ENCODE measurements at places on chromosomes 6 and 20.

DNA sequence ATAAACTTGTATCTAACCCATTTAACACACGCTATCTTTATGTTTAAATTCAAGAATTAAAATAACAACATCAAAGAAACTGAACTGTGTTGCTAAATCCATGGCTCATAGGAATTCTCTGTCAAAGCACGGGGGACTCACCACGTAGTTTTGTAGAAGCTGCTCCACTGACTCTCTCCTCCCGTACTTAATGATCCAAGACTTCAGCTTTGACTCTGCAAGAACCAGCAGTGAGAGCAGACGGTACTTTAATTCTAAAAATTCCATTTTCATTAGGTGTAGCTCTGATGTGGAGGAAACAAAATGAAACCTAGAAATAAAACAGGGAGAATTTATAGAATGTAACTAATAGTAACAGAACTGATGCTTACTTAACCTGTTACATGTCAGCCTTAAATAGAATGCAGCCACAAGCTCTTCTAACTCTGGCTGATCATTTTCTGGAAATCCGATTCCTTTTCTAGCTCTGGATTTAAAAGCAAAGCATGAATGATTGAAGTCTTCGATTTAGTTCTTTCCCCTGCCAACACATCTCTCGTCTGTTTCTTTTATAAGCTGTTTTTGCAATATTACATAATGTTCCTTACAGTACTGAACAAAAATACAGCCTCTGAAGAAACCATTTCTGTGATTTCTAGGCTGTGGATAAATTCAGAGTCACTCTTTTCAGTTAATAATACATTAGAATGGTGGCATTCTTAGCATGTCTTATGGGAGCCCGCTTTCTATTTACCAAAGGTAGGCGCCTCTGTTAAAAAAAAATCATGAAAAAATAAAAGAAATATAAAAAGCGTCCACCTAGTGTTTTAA is 165.5 kb downstream of the SYNE1 start:
- DNase-seq = no peak

GRCh38 chr6:147158881-147159280 is 45.3 kb upstream of the STXBP5 start:
- no peak for DNase-seq

DNA sequence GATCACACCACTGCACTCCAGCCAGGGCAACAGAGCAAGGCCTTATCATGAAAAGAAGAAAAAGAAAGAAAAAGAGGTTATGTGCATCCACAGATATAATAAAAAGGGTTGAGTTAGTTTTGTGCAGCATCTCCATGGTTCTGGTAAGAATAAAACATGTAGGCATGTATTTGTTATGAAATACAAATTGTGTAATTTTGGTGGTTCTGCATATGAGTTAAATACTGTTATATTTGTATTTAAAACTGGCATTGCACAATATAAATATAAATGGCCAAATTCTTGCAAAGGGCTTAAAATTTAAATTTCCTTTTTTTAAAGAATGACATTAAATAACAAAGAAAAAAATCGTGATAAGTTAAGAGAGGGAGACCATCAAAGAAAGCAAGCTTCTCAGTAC is 159.1 kb upstream of the PREP start:
- no peak for DNase-seq

DNA sequence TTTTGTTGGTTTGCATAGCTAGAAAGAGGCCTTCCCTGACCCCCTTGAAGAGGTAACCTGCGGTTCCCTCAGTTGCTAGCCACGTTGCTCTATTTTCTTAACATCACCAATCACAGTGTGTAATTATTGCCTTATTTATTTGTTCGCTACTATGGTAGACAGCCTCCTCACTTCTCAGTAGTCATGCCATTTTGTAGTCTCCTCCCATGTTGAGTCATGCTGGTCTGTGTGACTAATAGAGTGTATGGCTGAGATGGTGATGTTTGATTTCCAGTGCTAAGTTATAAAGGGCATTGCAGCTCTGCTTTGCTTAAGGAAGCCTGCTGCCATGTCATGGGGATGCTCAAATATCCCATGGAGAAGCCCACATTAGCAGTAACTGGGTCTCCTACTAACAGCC is 236.6 kb upstream of the CHD6 start:
- no peak for DNase-seq

- DNase-seq = no peak
These were observed 4.6 kb upstream of the NAA20 start for GRCh38 chr20:20012541-20012940.

- DNase-seq = no peak
These were observed 48.9 kb downstream of the MRPL14 start for GRCh38 chr6:44078219-44078826.

- no peak for DNase-seq
These were observed 67.0 kb upstream of the SIRPA start for GRCh38 chr20:1827974-1828785.
